Skeletal muscle cell (primary cell): ENCODE measurements at places on chromosomes 16 and 17.

- DNase-seq = no peak
These were observed 723.1 kb downstream of the CDH11 start for GRCh38 chr16:64398793-64399192.

GRCh38 chr17:144936-145670 lies 7.7 kb downstream of the SCGB1C2 start:
- DNase-seq = no peak

GRCh38 chr16:26701243-26701886 lies 365.4 kb upstream of the C16orf82 start:
- DNase-seq = no peak

DNA sequence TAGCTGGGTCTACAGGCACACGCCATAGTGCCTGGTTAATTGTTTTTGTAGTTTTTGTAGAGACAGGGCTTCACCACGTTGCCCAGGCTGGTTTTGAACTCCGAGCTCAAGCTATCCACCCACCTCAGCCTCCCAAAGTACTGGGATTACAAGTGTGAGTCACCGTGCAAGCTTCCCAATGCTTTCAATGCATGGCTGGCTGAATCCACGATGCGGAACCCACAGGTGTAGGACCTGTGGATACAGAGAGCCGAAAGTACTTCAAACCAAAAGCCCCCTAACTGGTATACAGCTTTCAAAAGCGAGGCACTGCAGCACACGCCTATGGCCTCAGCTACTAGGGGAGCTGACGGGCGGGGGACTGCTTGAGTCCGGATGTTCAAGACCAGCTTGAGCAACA lies 44.8 kb downstream of the METTL16 start:
- no peak for DNase-seq

GRCh38 chr17:62307196-62307595 lies 73.2 kb upstream of the EFCAB3 start:
- no peak for DNase-seq

GRCh38 chr16:78744796-78745107 lies 645.3 kb downstream of the WWOX start:
- DNase-seq = no peak

DNA sequence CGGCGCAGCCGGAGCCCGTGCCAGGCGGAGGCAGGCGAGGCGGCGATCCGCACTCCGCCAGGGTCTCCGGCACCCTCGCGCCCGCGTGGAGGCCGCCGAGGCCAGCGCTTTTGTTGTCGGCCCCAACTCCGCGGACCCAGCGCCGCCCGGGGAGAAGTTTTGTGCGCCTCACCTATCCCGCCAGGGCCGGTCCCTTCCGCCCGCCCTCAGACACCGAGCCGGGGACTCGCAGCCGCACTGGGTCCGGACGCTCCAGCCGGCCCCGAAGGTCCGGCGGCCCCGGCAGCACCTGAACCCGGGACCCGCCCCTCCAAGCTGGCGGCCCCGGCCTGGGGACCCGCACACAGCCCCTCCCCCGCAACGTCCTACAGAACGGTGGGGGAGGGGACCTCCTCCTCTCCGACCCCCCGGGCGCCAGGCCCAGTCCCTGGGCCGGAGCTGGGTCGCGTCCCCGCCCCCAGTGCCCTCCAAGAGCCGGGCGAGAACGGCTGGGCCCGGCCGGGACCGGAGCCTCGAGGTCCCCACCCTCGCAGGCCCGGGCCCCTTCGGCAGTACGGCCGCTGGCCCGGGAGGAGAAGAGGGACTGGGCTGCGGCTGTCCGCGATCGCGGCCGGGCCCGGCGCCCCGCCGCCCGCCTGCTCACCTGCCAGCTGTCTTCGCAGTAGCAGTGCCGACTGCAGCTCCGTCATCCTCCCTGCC lies 698 bp downstream of the UBE2G1 start:
- DNase-seq = no peak

DNA sequence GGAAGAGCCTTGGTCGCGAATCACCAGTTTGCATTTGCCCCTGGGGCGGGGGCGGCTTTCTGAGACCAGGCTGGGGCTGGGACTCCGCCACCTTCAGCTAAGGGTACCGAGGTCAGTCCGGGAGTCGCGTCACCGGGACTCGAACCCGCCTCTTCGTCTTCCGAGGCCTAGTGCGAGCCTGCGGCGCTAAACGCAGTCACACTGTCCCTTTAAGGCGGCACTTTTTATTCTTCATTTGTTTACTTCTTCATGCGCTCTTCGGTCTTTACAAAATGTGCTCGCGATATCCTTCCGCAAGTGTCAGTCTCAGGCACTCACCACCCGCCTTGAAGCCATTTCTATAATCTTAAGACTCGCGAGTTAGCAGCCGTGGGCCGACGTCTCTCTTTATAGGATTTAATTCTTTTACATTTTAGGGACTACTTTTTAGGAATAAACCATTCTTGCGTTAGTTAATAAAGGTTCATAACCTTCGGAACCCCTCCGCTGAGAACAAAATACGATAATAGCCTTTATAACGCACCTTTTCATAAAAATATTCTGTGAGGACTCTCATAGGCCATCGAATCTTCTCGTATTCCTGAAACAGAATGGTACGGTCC lies 593 bp upstream of the HEXIM1 start:
- DNase-seq = peak; percentile 94

GRCh38 chr17:8436169-8436843 lies 622 bp downstream of the NDEL1 start:
- DNase-seq = no peak

GRCh38 chr17:39774047-39774446 lies 36.3 kb downstream of the GRB7 start:
- no peak for DNase-seq

GRCh38 chr17:10802496-10803284 lies 1.2 kb downstream of the TMEM238L start:
- no peak for DNase-seq

- DNase-seq = no peak
These were observed 28.8 kb downstream of the NGFR start for GRCh38 chr17:49523706-49524472.

DNA sequence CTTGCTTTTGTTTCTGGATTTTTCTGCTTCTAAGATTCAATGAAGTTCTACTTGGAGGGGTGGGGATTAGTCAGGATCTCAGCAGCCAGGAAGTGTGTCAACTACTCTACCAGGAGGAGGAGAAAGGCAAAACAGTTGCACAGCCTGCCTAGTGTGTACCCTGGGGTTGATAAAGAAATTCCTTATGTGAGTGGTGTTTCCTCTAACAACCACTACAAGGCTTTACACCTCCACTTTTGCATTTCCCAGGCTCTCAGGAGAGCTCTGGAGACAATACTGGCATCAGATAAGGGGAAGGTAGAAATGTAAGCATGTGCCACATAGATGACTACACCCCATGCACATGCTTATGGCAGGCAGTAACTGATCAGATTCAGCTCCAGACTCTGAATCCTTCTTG lies 174.6 kb downstream of the TOX3 start:
- DNase-seq = no peak

DNA sequence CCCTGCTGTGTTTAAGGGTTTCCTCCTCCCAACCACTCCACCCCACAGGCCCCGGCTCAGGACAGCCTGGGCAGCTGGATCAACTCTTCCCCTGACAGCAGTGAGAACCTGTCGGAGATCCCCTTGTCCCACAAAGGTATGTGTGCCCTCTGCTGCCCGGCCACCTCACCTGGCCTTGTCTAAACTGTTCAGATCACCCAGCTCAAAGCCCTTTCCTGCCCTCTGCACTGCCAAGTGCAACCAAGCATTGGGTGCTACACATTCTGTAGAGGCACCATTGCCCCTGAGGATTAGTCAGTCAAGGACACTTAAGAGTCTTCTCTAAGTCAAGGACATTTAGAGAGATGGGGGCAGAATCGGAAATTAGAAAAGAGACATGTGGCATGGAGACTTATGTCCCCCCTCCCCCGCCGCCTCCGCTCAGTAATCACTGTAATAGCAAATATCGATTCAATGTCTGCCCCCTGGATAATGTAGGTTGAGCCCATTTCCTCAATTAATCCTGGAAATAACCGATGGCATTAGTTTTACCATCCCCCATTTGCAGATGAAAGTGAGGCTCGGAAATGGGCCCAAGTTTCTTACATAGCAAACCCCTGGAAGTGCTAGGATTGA lies 8.1 kb downstream of the BTBD17 start:
- DNase-seq = no peak

DNA sequence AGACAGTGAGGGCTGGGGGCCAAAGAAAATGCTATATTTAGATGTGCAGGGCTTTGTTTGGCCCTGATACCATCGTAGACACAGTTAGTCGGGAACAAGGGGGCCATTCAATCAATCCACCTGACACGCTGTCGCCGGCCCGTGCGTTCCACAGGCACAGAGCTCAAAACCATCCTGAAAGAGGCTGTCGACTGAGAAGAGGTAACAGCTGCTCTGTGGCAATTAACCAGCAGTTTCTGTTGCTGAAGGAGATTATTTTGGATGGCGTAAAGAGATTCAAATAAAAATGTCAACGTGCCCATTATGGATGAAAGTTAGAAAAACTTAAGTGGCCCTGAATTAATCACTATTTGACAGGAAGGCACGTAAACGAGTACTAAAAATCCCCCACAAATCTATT lies 276.2 kb upstream of the IRX5 start:
- DNase-seq = no peak

DNA sequence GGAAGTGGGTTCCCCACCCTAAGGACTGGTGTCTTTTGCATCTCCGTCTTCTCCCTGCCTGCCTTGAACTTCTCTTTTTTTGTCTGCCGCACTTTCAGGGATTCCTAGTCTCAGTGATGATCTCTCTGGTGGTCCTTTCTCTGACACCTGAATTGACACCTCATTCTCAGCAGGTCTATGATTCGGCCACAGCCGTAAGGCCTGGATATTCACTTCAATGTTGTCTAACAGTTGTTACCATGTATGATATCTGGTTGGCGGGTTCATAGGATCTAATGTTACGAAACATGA lies 25.1 kb upstream of the SLC47A1 start:
- DNase-seq = no peak

GRCh38 chr16:71367241-71367976 lies 8.9 kb downstream of the CALB2 start:
- DNase-seq = no peak

GRCh38 chr17:72677714-72678390 lies 414.6 kb downstream of the SLC39A11 start:
- DNase-seq = peak; percentile 43

- no peak for DNase-seq
These were observed 24.2 kb downstream of the CASKIN2 start for GRCh38 chr17:75490953-75491649.

GRCh38 chr16:20318006-20318405 lies 9.3 kb downstream of the GP2 start:
- no peak for DNase-seq

DNA sequence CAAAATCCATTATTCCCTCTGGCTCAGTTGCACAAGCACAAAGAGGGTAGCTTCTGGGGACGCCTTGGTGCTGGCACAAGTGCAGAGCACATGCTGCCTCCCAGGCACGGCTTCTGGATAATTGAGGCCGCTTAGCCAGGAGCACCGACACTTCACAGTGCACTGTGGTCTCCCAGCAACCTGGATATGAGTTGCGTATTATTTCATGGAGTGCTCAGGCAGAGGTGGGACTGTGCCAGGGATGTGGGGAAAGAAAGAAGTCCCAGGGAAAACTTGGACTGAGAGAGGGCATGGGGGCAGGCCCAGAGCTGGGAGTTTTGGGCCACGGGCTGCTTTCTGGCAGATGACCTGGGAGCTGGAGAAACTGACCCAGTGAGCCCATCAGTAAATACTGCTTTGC lies 37.5 kb downstream of the MPRIP start:
- DNase-seq = no peak

DNA sequence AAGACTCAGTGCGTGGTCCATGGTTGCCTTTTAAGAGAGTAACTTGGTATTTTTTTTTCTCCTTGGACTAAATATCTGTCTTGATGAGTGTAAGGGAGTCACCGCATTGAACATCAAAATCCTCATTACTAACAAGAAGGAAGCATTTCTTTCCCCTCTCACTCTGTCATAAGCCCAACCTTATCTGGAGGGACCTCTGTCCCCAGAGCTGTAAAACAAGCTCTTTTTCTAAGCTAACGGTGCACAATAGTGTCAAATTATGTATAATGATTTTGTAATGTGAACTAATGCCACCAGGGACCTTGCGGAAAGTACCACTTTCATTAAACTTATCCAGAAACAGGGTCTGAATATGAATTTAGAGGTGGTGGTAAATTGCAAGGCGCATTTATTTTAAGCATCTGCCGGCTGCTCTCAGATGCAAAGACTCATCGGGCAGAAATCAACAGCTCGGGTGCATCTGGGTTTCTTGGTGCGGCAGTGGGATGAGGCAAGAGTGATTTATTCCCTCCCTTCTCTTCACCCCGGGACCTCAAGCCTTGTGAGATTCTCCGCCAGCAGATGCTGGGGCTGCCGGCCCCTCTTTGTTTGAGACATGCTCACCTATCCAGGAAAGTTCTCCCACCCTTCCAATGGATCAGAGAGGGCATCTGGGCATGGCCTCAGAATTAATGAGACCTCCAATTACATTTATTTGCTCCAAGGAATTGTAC lies 95.2 kb upstream of the IRX3 start:
- DNase-seq = no peak

- peak; percentile 3 for DNase-seq
These were observed 80.4 kb downstream of the EFCAB5 start for GRCh38 chr17:30021708-30022317.

- no peak for DNase-seq
These were observed 179.2 kb downstream of the IRF8 start for GRCh38 chr16:86078121-86078600.

DNA sequence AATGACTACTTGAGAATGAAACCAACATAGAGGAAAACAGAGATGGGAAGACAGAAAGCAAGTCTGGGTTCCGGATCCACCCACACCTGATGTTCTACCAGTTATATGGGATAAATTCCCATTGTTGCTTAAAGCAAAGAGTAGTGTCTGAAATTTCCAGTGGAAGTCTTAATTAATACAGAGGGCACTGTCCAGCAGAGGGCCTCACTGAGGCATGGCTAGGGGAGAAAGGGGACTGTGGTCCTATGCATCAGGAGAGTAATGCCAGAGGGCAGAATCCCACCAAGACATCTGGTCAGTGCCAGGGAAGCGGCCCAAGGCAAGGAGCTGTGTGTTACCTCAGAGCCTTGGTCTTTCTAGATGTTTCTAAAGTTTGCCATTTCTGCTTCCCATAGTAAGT lies 7.5 kb upstream of the UMOD start:
- DNase-seq = no peak

- DNase-seq = no peak
These were observed 5.0 kb upstream of the ADGRG1 start for GRCh38 chr16:57623251-57624043.

- DNase-seq = no peak
These were observed at the start of gene LDHD for GRCh38 chr16:75116081-75116910. LDHD (minus strand) TSS chr16:75116780; CDS start chr16:75116720, 60 bp downstream.

- no peak for DNase-seq
These were observed 39.8 kb downstream of the ABAT start for GRCh38 chr16:8714174-8714573.

GRCh38 chr16:1188432-1189189 lies 35.7 kb downstream of the CACNA1H start:
- no peak for DNase-seq

GRCh38 chr16:8905168-8905762 lies 23.1 kb downstream of the LITAFD start:
- no peak for DNase-seq

DNA sequence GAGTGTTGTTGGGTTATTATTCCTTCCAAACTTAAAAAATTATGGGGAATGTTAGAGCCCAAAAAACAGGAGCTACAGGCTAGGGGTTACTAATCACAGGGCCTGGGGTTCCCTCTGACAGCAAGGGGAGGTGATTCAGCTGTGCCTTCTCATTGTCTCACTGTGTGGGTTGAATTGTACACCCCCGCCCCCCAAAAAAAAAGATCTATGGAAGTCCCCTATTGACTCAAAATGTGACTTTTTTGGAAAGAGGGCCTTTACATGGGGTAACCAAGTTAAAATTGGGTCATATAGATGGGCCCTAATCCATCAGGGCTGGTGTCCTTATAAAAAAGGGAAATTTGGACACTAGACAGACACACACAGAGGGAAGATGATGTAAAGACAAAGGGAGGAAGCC lies 190.2 kb downstream of the SOX9 start:
- DNase-seq = no peak
